Stimulated activated CD4-positive, alpha-beta T cell treated with anti-CD3 and anti-CD28 coated beads, Interleukin-15, amount 100 ng/mL, for 1 hour (primary cell): ENCODE measurements at places on chromosomes 13 and 19.

GRCh38 chr19:751501-752341 is 809 bp downstream of the MISP start:
- DNase-seq, result no peak

DNA sequence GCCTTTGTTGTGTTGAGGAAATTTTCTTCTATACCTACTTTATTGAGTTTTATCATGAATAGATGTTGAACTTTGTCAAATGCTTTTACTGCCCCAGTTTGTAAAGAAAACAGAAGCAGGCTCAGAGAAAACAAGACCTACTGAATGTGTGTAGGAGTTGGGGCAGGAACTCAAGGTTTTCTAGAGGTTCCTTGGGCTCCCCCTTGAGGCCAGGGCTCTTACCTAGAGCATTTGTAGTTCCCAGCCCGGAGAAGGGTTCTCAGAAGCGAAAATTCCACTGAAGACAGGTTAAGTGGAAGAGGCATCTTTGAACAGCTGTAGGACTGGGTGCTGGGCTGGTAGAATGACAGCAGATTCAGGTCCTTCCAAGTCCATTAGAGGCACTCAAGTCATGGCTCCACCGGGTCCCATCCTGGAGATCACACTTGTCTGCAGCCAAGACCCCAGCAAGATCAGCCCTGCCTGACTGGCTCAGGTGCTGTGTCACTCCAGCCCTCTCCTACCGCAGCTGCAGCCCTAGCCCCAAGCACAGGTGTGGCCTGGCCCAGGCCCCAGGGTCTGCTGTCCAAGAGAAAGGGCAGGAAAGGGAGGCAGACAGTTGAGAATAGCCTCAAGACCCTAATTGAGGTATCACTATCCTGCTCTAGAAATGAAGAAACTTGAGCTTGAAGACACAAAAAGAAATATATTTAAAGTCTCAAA is 425.5 kb downstream of the PCDH20 start:
- no peak for DNase-seq

- DNase-seq, result no peak
These were observed 250.7 kb downstream of the KCTD12 start for GRCh38 chr13:76635232-76636230.

DNA sequence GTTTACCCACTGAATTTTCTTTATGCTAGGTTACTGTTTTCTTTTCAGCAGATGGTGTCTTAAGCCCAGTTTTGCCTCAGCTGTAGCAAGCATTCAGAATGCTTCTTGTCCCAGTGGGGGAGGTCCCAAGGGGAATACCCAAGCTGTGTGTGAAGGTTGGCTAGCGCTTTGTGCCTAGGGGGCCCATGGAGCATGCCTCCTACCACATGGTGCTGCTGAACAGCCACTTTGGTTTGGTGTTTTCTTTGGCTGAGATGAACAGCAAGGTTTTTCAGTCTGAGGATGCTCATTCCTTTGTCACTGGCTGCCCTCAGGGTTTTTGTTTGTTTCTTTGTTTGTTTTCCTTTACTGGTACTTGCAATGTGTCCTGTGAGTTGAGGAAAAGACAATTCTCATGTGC is 99.0 kb downstream of the PCDH20 start:
- DNase-seq, result no peak

GRCh38 chr13:113950451-113951245 is 23.2 kb downstream of the C13orf46 start:
- no peak for DNase-seq

DNA sequence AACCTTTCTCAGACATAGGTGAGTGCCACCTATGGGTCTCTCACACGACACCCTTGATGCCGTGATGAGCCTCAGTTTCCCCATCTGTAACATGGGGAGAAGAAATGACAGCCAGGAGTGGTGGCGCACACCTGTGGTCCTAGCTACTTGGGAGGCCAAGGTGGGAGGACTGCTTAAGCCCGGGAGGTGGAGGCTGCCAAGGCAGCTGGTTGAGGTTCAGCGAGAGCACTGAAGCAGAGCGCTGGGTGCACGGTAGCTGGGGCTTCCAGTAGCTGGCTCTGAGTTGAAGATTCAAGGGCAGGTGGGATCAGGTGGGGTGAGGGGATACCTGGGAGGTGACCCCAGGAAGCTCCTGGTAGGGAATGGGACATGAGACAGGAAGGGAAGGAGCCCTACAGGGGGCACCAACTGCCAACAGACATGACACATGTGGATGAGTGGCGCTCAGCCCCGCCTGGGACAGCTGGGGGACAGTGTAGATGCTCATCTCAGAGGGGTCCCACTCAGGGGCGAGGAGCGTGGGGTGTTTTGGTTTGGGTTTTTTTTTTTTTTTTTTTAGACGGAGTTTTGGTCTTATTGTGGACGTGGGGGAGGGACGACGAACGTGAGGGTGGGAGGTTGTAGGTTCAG is 6.5 kb upstream of the SSBP4 start:
- DNase-seq, result no peak

- no peak for DNase-seq
These were observed 1.4 kb upstream of the ATP8B3 start for GRCh38 chr19:1813192-1814182.
